ENCODE measurements at places on chromosomes 6 and 20.

- DNase-seq = no peak
These were observed 199.3 kb upstream of the FLRT3 start for GRCh38 chr20:14536738-14537137.

GRCh38 chr20:36848078-36848660, 27.8 kb upstream of the TLDC2 start:
- no peak for DNase-seq

- DNase-seq = no peak
These were observed 88.7 kb downstream of the SNAP25 start for GRCh38 chr20:10307359-10307735.

- DNase-seq = peak; percentile 53
These were observed 764 bp downstream of the ZNF292 start for GRCh38 chr6:87155842-87156815.

GRCh38 chr6:148324297-148324985, 18.2 kb upstream of the SASH1 start:
- DNase-seq = no peak

GRCh38 chr6:45212976-45213375, 115.2 kb upstream of the RUNX2 start:
- DNase-seq = no peak

All from SW480 (cell line).